ENCODE measurements at places on chromosomes 6 and 20.

GRCh38 chr6:129730477-129731165, 20.6 kb upstream of the ARHGAP18 start:
- no peak for DNase-seq

DNA sequence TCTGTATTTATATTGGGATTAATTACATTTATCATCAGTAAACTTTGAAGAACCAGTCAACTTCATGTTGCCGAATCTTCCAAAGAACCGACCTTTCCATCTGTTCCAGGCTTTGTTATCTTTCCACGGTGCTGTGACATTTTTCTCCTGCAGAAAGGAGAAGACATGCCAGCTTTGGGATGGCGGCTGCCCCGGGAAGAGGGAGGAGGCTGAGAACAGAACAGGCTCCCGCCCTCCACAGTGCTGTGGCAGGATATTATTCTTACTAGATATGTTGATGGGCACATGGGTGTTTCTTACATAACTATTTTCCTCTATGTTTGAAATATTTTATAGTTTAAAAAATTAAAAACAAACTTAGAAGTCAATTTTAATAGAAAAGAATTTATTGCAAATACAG, 44.9 kb downstream of the GINS1 start:
- no peak for DNase-seq

DNA sequence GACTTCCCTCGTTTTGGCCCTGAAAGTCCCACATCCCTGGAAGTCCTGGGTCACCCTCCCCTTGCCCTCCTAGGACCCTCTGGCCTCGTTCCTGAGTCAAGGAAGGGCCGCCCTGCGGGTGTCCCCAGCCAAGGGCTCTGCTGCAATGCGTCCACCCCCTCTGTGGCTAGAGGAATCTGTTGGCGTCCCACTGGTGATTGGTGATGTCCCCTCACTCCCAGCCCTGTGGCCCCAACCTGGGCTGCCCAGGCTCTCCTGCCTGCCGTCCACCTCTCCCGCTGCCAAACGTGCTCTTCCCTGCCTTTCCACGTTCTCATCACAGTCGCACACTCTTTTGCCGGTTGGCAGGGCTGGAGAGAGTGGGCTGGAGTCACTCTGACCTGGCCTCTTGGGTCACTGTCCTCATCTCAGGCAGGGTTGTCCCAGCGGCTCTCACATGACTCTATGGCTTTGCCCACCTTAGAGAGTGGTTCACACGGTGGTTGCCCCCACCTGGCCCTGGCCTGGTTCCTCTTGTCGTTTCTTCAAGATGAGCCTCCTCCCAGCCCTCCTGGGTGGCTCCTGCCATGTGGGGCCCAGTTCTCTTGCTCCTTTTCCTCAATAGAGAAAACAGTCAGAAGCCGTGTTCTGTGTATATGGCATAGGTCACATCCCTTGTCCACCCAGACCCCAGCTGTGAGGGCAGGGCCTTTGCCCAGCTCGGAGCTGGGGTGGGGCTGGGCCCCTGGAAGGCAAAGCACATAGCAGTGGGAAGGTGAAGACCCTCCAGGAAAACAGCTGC, 100.9 kb downstream of the TMEM242 start:
- DNase-seq, result no peak

GRCh38 chr6:149050160-149050559, 267.4 kb upstream of the TAB2 start:
- no peak for DNase-seq

- no peak for DNase-seq
Measured at GRCh38 chr20:34231634-34232033, 9.6 kb upstream of the ASIP start.

- DNase-seq, result no peak
Measured at GRCh38 chr6:134674562-134674961, 275.3 kb downstream of the ALDH8A1 start.

DNA sequence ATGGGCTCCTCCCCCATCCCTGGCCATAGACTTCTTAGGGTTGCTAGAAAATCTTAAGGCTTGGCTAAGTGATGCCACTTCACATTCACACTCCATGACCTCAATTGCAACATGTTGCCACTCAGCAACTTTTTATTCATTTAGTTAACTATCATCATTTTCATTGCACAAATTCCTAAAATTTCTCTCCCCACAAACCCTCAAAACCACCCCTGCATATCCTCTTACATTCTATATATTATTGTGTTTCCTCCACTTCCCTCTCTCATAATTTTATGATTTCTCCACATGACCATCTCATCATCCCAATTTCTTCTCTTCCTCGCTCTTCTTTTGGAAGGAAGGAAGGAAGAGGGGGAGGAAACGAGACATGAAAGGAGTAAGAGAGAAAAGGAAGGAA, 436.0 kb downstream of the HACE1 start:
- DNase-seq, result no peak

- DNase-seq, result no peak
Measured at GRCh38 chr20:50340541-50340940, 149.9 kb downstream of the CEBPB start.

- DNase-seq, result no peak
Measured at GRCh38 chr6:5904532-5904931, 102.2 kb downstream of the NRN1 start.

- DNase-seq, result no peak
Measured at GRCh38 chr6:130457605-130458004, 91.8 kb downstream of the TMEM200A start.
